ENCODE measurements at places on chromosomes 6 and 20.

DNA sequence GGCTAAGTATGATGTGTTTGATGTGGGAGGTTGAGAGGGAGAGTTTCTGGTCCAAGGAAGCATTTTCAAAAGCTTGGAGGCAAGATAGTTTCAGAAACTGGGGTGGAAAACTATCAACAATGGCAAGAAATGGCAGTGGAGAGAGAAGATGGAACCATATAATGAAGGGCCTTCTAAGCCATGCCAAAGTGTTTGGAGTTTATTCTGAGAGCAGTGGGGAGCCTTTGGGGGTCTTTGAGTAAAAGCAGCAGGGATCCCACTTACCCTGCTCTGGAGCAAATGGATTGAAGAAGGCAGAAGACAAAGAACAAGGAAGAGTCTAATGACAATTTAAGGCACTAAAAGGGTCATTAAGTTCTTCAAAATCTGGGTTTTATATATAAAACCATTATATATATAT lies 538.9 kb downstream of the UTRN start:
- DNase-seq, result no peak

- DNase-seq, result no peak
These were observed 49.6 kb upstream of the PTPRK start for GRCh38 chr6:128569732-128570679.

DNA sequence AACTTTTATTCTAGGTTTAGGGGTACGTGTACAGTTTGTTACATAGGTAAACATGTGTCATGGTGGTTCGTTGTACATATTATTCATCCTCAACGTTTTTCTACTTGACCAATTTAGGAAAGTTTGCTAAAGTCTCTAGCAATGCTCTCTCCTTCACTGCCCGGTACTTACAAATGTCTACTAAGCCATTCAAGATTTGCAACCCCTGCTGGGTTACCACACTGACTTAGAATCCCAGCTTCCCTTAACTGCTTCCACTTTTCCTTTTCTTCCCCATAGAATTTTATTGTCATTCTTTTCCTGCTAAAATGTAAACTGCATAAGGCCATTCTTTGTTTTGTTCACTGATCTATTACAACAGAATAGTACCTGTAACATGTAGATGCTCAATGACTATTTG lies 97.4 kb downstream of the SMPDL3A start:
- no peak for DNase-seq

DNA sequence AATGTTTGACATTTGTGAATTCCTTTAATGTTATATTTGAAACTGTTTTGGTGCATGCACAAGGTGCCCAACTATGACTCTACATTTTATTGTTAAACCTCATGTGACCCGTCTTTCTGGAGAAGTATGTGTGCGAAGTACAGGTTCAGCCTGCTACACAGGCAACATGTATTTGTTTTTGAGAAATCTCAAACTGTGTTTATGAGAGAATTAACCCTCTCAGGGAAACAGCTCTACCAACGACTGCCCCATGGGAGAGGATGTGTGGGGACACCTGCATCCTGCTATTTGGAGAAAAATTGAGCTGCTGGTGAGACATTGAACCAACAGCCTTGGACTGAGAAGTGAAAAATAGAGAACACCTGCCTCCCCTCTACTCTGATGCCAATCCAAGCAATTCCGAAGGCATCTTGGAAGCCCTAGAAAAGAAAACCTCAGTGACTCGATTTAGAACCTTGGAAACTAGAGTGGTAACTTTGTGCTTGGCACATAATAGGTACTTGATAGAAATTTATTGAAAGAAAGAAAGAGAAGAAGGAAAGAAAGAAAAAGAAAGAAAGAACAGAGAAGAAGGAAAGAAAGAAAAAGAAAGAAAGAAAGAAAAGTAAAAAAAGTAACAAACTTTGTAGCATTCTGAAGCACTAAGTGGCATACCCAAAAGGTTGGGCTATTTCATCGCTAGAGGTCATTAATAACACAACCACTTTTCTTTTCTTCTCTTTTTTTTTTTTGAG lies 2.9 kb upstream of the AKAP12 start:
- DNase-seq, result no peak

- DNase-seq, result no peak
These were observed 2.6 kb downstream of the BNIP5 start for GRCh38 chr6:36333931-36334725.

DNA sequence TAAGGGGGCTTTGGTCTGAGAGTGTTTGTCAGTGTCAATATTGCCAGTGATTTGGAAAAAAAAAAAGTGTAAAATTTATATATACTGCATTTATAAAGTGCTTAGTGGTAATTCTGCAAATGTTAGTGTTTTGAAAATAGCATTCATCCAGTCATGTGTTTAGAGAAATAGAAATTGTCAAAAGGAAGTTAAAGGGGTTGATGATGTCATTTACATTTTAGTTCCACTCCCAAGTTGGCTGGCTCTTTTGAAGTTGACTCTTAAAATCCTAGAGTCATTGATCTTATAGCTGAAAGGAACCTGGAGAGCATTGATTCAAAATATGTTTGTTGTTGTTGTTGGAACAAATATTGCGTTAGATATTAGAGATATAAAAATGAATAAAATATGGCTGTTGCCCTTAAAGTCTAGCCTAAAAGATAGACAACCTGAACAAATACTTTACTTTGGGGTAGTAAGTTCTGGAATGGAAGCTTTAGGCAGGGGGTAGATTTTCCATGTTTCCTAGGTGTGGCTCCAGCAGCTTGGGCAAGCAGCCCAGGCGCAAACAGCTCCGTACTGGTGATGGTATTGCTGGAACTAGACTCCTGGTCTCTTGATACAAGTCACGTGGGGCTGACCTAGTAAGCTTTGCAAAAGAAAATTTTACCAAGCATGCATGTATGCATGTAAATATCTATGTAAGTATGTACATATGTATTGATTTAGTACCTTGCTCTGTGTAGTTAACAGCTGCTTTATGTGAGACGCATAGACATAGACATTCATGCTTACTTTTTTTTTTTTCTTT lies 46.3 kb downstream of the HIVEP1 start:
- peak; percentile 29 for DNase-seq

- DNase-seq, result no peak
These were observed 26.7 kb upstream of the NNAT start for GRCh38 chr20:37494301-37494700.

- no peak for DNase-seq
These were observed 22.7 kb downstream of the CFAP206 start for GRCh38 chr6:87430499-87430898.

- no peak for DNase-seq
These were observed 122.8 kb downstream of the UST start for GRCh38 chr6:148869585-148869984.

DNA sequence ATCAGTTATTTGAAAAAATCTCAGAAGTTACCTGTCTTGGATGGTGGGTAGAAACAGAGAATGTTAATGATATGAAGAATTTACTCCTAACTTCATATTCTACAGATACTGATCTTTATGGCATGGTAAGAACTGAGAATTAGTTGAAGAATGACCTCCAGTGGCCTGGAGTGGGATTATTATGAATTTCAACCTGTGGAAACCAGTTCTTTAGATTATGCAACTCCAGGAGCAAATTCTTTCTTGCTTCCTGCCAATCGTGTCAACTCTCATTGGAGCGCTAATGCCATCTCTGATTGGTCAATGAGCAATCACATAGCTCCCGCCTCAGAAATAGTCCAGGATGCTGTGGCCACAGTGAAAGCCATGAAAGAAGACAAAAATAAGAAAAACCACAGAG lies 40.6 kb downstream of the LYRM2 start:
- DNase-seq, result peak; percentile 53

DNA sequence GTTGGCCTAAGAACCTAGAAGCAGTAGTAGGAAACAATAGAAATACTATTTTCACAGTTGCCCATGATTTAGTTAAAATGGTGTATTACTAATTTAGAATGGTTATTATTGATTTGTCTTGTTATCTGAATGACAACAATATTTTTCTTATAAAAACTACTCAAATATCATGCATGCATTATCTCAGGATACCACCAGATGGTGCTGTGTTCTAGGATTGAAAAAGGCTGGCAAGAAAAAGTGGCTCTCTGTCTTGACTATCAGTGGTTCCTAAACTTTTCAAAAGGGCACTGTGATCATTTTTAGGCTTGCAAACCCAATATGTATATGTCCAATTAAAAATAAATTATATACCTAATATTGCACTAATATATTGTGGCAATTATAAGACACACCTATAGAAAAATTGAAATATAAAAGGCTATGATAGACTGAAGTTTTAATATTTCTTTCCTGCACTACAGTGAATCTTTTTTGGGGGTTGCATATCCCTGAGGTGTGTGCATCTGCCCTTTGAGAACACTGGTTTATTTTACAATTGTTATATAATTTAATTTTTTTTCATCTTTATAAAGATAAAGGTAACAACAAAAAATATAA lies 131.7 kb upstream of the MLIP start:
- no peak for DNase-seq

DNA sequence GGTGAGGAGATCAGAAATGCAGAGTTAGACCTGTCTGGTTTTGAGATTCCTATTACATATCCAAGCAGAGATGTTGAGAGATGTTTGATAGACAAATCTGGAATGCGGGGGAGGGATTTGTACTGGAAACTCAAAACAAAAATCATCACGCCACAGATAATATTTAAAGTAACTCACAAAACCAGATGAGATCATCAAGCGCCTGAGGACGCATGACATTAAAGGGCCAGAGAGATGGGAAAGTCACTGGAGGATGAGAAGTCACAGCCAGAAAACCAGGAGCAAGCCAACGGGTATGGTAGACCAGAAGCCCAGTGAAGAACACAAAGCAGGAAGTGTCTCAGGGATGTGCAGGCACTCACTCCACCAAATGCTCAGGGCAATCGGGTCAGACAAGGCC lies 87.7 kb downstream of the DLL1 start:
- no peak for DNase-seq

DNA sequence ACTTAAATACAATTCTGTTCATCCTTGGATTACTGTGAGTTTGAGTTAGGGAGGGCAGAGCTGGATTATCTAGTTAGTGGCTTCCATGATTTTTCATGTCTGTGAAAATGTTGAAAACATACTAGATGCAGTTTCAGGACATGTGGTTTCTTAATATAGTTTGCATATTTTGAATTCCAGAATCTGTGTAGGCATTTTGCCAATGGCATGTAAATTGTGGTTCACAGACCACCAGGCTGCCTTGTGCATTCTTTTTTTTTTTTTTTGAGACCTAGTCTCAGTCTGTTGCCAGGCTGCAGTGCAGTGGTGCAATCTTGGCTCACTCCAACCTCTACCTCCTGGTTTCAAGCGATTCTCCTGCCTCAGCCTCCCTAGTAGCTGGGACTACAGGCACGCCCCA lies 42.8 kb downstream of the CDC5L start:
- no peak for DNase-seq

GRCh38 chr20:39880890-39881289 lies 808.1 kb downstream of the MAFB start:
- no peak for DNase-seq

Data from body of pancreas (tissue), 4 donors.